HFFc6 (cell line): ENCODE measurements at places on chromosomes 5 and 9.

DNA sequence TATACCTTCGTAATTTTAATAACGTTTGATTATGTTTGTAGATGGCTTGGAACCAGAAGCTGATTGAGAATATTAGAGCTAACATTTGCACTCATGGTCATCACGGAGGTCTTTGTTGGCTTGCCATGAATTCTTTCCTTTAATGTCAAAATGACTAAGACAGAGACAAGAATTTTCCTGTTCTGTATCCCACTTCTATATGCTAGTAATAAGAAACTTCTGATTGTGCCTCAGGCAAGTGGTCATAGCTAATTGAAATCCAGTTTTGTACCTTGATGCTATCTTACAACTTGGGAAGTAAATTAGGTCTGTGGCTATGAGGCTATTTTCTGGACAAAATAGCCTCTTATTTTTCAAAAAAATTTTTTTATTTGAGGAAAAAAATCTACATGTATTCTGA, 167.6 kb downstream of the RANBP17 start:
- DNase-seq: no peak

GRCh38 chr5:52132053-52132452, 655.7 kb upstream of the ITGA1 start:
- DNase-seq: no peak

DNA sequence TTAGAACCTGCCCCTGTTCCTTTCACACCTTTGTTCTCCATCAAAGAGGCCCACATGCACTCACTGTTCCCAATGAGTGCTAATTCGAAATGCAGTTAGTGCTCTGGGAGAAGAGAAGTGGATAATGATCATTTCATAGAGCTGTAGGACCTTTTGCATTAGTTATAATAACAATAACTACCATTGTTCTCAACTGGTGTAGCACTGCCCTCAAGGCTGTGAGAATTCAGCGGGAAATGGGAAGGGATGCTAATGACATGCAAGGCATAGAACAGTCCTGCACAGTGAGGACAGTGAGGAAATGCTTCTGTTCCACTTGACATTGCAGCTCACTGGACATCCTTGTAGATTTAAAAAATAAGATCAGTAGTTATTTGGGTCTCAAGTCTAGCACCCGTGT, 187.4 kb downstream of the FBXL7 start:
- DNase-seq: no peak

DNA sequence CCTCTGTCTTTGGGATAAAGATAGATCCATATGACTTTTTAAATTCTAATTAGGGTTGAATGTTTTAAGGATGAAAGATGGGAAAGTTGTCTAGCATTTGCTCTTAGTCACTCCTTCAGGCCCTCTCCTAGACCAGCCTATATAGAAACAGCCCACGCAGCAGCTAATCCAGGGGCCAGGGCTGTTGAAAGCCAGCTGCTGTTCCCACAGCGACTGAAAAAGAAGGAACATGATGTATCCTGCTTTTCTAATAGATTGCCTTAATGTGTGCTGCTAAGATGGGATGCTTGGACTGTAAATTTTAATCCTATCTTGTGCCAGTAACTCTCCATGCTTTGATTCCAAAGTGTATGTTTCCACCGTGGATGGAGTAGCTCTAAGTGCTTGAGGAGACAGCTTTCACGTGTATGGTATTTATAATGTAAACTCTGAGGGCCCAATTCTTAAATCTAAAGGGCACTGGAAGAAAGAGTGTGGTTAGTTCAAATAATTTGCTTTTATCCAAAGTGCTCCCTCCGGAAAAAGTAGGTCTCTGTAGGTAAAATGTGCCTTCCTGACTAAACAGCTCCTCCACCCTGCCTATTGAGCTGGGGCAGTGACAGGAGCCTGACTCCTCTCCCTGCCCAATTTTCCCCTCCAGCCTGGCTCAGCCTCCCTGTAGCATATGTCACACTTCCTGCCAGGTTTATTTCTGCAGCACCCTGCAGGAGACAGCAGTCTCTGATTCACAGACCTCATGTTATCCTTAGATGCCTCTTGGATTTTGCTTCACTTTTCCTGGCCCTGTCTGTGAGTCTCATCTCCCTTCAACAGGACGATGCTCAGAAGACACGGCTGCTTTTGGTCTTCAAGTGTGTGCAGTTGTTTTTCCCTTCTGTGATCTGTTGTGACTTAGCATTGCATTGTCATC, 33.2 kb downstream of the SLC36A1 start:
- peak; percentile 70 for DNase-seq

DNA sequence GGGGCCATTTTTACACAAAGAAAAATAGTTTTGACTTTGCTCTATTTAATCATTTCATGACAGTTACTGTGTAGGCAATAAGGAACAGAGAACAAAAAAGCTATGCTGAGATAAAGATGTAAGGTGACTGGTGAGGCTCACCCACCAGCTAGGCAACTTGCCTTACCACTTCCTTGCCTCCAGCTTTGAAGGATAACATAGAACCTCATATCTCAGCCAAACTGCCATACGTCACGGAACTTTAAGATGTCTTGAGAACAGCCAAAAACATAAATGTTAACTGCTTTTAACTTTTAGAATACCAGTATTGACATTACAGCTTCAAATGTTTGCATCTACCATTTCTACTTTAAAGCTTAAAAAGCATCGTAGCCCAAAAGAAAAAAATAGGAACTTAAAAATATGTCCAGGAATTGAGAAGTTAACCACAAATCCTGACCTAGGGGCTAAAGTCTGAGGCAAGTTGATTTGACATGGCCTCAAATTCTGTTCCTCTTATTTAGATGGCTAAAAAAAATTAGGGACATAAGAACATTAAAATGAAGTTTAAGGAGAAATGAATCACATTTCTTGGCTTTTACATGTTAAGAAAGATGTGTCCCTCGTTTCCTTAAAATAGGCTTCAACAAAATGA, 7.7 kb upstream of the GCNT4 start:
- no peak for DNase-seq

- no peak for DNase-seq
Observed at GRCh38 chr9:134483361-134484184, 157.3 kb downstream of the RXRA start.

DNA sequence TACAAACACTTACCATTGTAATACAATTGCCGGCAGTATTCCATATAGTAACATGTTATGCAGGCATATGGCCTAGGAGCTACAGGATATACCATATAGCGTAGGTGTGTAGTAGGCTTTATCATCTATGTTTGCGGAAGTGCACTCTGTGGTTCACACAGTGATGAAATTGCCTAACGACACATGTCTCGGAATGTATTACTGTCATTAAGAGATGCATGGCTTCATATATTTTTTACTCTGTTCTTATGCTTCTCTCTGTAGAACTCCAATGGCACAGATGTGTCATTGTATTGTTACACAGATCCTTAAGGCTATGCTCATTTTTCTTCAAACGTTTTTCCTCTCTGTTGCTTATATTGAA, 19.2 kb upstream of the ANKRD18A start:
- no peak for DNase-seq

DNA sequence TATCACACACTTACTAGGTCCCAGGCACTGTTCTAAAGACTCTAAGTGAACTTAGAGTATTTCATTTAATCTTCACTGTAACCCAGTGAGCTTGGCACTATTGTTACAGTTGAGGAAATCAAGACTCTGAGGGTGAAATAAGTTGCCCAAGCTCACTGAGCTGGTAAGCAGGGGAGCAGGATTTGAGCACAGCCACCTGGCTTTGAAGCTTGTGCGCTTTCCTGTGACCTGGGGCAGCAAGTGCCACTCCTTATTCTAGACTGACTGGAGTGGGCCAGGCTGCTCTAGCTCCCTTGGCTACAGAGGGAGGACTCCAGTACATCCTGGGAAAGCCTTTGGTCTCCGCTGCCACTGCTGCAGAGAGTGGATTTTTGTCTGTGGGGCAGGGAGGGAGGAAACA, 50.0 kb downstream of the RGS3 start:
- DNase-seq: no peak

- no peak for DNase-seq
Observed at GRCh38 chr5:3601061-3601710, 5.6 kb downstream of the IRX1 start.
